ENCODE measurements at places on chromosomes 6 and 20.

- DNase-seq: no peak
Observed at GRCh38 chr6:129744880-129745237, 34.9 kb upstream of the ARHGAP18 start.

- DNase-seq: no peak
Observed at GRCh38 chr6:165969184-165969583, 198.5 kb downstream of the TBXT start.

- DNase-seq: peak; percentile 50
Observed at GRCh38 chr20:51541189-51542032, 1.1 kb downstream of the NFATC2 start.

DNA sequence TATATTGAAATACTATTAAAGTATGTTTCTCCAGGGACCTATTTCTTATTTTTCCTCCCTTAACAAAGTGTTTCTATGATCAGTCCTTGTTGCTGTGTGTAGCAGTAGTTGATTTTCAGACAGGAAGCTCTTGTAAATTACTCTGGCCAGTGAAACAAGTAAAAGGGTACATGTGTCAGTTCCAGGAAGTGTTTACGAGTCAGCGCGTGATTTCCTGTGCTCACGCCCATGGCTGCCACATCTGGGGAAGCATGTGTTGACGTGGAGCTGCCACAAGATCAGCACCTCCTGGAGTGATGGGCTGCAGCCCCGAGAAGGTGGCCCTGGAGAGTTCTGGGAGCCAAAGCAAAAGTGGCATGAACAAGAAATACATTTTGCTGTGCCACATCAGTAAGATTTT lies 38.6 kb upstream of the GGTLC1 start:
- no peak for DNase-seq

- DNase-seq: no peak
Observed at GRCh38 chr6:100266494-100267401, 198.0 kb downstream of the SIM1 start.

DNA sequence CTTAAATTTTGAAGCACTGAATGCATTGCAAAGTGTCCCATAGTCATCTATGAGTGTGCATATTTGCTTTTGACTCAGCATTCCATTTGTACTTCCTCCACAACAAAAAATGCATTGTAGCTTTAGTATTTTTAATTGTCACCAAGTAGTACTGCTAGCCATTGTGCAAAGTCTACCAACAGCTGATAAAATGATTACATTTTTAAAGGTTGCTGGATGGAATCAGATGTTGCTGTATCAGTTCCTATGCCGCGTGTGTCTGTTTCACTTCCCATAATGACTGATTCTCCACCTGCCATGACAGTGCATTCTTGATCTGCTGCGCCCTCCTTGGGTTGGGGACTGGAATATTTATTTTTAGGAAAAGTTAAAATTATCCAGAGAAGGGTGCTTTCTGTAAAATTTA lies 41.2 kb downstream of the SLX4IP start:
- peak; percentile 82 for DNase-seq

DNA sequence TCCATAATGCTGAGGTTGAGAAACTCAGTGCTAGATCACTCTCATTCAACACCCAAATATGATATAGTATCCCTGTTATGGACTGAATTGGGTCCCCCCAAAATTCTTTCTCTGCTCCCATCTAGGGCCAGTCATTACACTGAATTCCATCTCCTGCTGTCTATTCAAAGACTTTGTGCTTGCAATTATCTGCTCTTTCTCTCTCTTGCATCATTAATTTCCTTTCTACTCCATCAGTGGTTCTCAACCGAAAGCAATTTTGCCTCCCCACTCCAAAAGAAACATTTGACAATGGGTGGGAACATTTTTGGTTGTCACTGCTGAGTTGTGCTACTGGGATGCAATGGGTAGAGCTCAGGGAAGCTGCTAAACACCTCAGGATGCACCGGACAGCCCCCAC lies 271.5 kb upstream of the CDYL start:
- no peak for DNase-seq

GRCh38 chr6:7219310-7219709 lies 93.7 kb downstream of the SSR1 start:
- no peak for DNase-seq

DNA sequence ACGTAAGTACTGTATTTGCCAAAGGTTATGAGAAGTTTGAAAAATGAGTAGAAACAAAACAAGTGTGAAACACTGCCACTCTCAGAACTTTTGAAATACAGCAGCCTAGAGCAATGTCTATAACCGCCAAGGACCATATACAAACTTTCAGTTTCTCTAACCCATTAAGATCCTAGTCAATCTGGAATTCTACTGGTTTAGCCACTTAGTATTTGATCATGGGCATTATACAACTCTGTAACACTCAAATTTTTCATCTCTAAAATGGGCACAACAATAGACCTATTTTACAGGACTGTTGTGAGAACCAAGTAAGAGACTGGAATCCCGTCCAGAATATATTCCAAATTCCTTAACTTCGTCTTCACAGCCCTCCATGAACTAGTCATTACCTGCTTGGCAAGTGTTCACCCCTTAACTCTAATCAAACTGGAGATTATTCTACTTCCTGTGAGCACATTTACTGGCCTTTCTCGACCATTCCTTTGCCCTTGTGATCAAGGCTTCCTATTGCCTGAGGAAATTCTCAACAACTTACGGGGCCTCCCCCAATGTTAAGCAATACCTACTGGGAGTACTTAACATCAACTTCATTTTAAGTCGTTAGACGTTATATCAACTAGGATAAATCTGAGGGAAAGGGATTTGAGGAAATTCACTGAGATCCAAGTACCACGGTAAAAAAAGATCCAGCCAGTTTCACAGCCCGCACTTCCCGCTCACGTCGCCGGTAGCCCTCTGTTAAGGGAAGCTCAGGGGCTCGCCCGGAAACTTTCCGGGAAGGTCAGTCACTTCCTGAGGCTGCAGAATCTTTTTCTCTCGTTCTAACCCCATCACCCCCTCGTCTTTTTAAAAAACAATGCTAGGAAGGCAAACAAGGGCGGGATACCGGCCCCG lies 1.1 kb downstream of the EIF2S2 start:
- DNase-seq: peak; percentile 44

DNA sequence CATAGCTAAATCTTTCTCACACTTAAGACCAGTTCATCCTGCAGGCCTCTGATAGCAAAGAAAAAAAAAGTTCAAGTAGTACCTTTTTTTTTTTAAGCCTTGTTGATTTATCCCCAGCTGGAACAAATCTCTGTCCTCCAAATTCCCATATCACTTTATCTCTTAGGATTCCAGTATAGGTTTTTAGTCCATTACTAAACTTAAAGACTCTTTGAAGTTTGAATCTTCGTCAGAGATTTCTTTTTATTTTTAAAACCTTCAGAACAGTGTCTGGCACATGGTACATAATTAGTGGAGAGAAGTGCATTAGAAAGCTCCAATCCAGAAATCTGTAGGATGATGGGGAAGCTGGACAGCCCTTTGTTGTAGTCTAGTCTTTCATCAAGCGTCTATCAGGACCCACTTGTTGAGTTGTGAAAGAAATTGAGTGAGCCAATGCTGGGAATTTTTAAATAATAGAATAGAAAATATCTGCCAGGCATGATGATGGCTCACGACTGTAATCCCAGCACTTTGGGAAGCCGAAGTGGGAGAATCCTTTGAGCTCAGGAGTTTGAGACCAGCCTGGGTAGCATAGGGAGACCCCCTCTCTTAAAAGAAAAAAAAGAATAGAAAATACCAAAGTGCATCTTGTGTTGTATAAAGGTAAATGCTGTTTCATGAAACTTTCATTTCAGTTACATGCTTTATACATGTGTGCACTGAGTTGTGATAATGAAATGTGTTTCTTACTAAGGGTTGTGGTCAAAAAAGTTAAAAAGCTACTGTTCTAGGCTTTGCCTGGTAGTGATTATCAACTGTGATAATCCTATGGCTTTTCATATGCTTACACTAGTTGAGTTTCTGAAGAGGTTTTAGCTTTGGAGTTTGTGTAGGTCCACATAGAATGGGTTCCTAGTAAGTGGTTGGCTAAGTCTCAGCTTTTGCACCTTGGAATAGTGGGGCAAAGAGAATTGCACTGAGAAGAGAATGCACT lies 3.2 kb downstream of the NFYA start:
- DNase-seq: no peak

GRCh38 chr20:59820204-59821041 lies 113.0 kb downstream of the SYCP2 start:
- DNase-seq: no peak

DNA sequence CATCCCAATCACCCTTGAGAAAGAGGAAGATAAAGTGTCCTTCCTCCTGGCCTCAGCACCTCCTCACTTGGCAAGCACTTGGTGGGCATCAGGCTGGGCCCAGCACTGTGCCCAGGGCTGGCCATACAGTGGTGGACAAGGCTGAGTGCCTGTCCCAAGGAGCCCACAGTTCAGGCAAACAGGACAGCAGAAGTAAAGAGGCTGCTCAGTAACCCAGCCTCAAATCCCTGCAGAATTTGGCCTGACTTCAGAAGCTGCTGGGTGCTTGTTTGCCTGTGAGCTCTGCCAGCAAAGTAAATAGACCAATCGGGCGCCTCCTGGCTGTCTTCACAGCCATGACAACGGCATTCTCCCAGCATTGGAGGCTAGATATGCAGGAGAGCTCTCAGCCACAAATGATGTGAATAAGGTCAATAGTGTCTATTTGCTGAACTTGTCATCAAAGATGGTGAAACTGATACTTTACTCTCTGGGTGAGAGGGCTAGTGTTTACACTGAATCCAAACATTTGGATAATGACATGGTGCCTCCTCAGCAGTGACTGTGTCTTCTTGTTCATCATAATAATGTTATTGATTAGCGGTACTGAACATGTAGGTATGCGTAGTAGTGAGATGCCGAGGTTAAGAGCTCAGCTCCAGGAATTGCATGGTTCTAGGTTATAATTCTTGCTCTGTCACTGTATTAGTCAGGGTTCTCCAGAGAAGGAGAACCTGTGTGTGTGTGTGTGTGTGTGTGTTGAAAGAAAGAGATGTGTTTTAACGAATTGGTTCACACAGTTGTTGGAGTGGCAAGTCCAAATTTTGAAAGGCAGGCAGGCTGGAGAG lies 36.9 kb upstream of the FANCE start:
- peak; percentile 31 for DNase-seq

- no peak for DNase-seq
Observed at GRCh38 chr6:111564482-111564945, 41.2 kb downstream of the TRAF3IP2 start.

- DNase-seq: no peak
Observed at GRCh38 chr20:49345524-49345923, 67.7 kb upstream of the ZNFX1 start.

GRCh38 chr6:132910759-132911158 lies 96.4 kb downstream of the RPS12 start:
- no peak for DNase-seq

GRCh38 chr6:88807622-88808021 lies 155.8 kb downstream of the RNGTT start:
- DNase-seq: no peak

DNA sequence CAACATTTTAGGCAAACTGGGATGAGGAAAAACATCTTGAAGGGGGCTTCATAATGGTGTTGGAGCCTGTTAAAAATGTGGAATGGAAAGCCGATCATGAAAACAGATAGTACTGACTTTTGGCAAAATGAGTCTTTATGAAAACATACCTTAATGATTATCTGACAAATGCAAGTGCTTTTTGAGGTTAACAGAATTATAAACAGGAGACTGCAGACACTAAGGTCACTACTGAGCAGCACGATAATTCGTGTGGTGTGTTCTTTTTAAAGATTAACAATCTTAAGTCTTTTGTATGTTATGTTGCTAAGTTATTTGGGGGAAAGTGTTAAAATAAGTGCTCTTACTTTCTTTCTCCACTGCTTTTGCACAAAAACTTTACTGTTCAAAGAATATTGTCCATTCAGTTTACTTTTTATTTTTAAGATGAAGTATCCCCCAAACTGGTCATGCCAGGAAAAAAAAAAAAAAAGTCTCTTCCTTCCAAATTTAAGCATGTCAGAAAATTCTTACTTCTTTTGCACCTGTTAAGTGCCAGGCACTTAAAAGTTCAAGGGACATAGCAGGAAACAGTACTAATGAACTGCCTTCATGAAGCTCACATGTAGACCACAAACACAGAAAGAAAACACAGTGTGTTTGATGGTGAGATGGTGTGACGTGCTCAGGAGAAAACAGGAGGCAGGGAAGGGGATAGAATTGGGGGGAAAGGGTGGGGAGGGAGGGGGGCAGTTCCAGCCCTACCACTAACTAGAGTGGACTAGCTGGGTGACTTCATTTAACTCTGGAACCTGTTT lies 73.2 kb downstream of the CDYL start:
- no peak for DNase-seq

GRCh38 chr20:43238833-43239232 lies 49.1 kb upstream of the PTPRT start:
- no peak for DNase-seq

GRCh38 chr20:35004051-35004725 lies 48.5 kb downstream of the MYH7B start:
- no peak for DNase-seq

- DNase-seq: no peak
Observed at GRCh38 chr20:40811660-40812414, 122.8 kb upstream of the MAFB start.

GRCh38 chr6:159966339-159966738 lies 2.5 kb upstream of the IGF2R start:
- DNase-seq: no peak

DNA sequence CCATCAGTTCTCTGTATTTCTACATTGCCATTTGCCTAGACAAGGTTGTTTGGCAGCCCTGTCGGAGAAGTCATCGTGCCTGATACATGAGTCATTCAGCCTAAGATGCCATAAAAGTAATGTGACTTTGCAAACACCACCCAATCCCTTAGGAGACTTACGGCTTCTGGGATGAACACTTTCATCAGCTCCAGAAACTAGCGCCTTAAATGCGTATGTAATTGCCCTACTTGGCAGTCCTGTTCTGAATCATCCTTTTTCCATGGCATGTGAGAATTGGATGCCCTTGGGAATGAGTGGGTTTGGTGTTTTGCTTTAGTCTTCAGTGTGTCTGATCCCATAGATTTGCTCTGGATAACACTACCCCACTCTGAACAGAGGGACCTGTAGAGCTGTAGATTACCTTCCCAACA lies 158.5 kb downstream of the SASH1 start:
- DNase-seq: no peak

- DNase-seq: no peak
Observed at GRCh38 chr20:38429301-38429700, 5.8 kb downstream of the SNHG17 start.

DNA sequence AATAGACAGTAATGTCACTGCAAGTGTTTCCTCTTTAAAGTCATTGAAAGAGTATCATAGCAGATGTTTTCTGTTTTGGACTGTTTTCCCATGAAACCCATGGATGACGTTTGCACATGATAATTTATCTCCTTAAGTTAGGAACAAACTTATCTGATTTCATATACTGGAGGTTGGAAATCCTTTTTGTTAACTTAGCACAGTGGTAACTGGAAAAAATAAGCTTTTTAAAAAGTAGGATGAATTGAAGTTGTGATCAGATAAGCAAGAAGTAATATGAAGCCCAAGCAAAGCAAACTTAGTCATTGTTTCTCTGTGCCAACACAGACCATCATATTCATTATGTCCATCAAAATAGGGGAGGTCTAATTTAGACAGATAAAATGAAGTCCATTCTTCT lies 61.6 kb downstream of the PLCB4 start:
- no peak for DNase-seq

All from RPMI8226 (cell line).